ACHN (cell line): ENCODE measurements at places on chromosomes 16 and 17.

- DNase-seq: peak; percentile 65
Observed at GRCh38 chr17:80474231-80474960, 2.0 kb downstream of the NPTX1 start.

DNA sequence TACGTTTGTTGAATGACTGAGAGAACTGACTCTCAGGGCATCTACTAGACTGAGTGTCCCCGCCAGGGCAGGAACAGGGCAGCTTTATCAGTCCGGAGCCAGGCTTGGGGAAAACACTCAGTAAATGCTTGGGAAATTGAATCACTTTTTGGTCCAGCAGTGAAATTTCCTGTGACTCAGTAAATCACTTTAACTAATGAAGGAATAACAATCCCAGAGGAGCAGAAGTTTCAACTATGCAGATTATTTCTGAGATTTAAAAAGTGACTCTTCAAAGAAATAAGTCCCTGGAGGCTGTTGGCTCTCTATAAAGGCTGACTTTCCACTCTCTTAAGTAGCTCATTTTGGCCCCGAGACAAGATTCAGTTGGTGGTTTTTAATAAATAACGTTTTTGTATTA is 101.8 kb downstream of the FOXL1 start:
- no peak for DNase-seq

GRCh38 chr16:23952128-23952970 is 116.6 kb downstream of the PRKCB start:
- peak; percentile 18 for DNase-seq

DNA sequence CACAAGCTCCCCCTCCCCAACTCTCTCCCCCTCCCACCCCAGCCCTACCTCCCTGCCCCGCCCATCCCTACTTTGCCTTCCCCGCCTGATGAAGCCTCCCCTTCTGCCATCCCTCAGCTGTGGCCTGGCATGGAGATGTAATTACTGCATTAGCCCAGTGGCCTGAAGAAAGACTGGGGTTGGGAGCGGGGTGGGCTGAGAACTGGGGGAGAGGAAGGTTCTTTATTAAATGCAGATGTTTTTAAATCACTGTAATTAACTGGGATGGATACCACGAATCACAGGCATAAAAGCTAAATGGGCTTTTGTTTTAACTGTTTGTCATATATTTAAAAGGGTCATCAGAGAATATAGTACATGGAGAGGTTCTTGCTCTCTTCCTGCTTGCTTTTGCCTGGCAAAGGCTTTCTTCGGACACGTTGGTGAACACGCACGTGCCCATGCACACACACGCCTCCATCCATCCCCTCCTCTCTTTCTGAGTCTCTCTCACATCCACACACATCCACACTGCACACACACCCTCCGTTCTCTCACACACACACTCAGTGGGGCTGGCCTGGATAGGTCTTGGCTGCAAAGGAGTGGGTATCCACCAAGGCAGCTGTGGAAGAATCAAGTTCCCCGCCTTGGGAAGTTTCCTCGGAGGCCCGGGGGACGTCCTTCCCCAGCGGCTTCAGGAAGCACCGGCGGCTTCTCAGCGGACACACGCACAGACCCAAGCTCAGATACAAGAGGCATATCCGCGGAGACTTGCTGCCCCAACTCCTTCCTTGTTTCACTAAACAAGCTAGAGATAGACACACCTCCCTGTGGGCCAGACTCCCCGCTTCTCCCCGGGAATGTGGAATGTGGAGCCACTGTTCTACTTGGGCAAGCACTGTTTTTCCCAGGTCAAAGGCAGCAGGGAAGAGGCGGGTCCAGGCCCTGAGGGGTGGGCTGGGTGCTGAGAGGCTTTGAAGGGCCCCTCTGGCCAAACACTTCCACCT is 27.4 kb upstream of the TNRC6C start:
- DNase-seq: no peak

DNA sequence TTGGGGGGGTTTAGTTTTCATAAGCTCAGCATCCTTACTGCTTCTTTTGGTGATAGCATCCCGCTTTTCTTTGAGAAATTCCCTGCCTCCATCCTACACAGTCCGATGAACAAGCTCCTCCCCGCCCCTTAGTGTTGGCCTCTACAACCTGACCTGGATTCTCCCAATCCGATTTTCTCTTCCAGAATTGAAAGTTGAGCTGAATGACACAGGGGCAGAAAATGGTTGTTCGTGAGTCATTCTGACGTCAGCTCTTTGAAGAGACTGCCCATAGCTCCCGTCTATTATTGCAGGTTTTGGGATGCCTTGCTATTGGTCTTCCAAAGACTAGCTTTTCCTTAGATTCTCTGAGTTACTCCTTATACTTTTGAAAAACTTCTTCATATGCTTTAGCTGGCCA is 279.7 kb downstream of the SLC39A11 start:
- no peak for DNase-seq

- DNase-seq: peak; percentile 67
Observed at GRCh38 chr17:10737168-10737622, 7.4 kb upstream of the TMEM220 start.

DNA sequence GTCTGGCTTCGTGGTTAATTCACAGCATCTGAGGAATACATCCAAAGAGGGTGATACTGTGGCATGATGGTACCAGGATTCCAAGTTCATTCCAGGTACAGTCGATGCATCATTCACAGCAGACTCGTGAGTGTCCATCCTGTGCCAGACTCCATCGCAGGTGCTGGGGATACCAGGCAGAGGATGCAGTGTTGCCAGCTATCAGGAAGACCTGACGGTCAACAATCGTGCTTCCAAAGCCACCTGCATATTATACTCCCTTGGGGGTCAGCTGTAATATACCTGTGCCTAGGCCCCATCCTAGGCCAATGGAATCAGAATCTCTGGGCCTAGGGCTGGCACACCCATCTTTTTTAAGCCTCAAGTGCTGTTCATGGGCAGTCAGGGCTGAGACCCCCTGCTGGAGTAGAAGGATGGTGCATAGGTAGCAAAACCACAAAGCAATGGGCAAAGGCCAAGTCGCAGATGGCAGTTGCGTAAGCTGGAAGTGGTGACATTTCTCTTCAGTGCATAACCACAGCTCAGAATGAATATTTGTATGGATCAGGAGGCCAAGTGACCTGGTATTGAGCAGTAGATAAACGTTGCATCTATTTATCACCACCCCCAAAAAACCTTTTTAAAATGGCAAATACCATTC is 42.9 kb upstream of the C16orf78 start:
- DNase-seq: no peak

GRCh38 chr17:57309479-57309878 is 53.2 kb downstream of the MSI2 start:
- no peak for DNase-seq

DNA sequence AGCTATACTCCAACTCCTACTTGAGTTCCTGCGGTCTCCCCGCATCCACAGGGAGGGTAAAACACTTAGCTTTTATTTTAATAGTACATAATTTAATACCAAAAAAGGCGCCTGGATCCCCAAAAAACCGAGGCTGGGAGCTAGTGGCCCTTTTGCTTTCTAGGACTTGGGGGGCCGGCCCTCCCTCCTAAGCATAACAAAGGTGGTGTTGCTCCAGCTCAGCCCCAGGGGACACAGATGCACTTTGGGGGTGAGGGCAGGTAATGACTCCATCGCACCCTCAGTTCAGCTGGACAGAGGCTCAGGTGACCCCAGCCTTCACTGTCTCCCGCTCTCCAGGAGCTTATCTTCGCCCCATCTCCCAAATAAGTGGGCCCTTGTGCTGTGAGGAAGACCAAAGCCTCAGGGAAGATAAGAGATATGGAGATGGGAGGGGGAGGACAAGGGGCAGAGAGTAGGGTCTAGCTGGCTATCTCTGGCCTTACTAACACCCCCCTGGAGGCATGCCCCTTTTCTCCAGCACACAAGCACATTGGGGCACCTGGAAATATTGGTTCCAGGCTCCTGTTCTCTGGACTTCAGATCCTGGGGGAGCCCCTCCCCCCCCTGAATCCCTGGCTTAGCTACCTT is 2.8 kb upstream of the NHERF1 start:
- no peak for DNase-seq

DNA sequence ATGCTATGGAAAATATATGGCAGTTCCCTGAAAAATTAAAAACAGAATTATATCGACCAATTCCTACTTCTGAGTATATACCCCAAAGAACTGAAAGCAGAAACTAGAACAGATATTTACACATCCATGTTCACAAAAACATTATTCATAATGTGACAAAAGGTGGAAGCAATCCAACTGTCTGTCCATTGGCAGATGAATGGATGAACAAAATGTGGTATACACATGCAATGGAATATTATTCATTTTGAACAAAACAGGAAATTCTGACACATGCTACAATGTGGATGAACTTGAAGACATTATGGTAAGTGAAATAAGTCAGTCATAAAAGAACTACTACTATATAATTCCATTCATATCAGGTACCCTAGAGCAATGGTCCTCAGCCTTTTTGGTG is 263.5 kb upstream of the AXIN2 start:
- no peak for DNase-seq

- no peak for DNase-seq
Observed at GRCh38 chr17:57593739-57594462, 151.2 kb downstream of the CCDC182 start.

- no peak for DNase-seq
Observed at GRCh38 chr17:78113804-78114785, 14.5 kb downstream of the TMC6 start.

- DNase-seq: no peak
Observed at GRCh38 chr16:77085981-77086380, 105.0 kb upstream of the MON1B start.

DNA sequence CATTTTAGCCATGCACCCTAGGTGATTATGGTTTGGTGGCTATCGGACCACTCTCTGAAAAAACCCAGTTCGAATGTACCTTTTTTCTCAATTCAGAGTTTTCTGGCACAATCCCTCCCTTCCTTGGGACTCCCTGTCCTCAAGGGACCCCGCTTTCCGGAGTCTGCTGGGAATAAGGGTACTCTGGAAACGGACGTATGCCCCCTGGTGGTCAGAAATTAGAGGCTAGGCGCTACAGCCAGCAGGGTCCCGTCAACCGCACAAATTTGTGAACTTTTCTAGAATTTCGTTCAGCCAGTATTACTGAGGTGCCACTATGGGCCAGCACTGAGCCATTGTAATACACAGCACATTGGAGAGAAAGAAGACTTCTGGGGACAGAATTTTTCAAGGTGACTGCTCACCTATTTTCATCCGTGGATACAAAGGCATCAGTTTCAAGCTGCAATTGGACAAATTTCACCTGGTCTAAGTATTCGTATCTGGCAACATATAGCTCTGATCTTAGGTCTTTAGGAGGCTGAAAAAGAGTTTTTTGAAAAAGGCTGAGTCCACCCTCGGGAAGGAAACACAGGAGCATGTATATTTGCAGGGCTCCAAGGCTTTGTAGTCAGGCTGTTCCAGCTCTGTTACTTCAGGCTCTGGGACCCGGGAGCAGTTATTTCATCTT is 27.1 kb upstream of the CRYBA1 start:
- peak; percentile 85 for DNase-seq

- no peak for DNase-seq
Observed at GRCh38 chr16:17432901-17433576, 37.7 kb downstream of the XYLT1 start.

DNA sequence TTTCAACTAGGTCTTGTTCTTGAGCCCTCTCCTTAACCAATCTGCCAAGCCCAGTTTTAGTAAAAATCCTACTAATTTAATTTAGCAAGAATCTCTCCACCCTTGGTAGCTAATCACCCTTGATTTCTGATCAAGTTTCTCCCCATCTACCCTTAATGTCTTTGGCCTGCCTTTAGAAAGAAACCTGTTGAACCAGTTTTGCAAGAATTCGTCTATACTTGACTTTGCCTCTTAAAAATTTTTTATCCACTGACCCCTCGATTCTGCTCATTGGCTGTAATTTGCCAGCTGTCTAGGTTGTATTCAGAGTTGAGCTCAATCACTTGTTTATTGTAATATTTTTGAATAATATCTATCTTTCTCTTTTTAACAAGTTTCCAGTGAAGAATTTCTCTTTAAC is 1138.5 kb downstream of the CDH11 start:
- no peak for DNase-seq

- no peak for DNase-seq
Observed at GRCh38 chr17:39194089-39194984, 3.1 kb downstream of the CACNB1 start.

- DNase-seq: no peak
Observed at GRCh38 chr17:48541036-48541576, 3.8 kb downstream of the HOXB2 start.

DNA sequence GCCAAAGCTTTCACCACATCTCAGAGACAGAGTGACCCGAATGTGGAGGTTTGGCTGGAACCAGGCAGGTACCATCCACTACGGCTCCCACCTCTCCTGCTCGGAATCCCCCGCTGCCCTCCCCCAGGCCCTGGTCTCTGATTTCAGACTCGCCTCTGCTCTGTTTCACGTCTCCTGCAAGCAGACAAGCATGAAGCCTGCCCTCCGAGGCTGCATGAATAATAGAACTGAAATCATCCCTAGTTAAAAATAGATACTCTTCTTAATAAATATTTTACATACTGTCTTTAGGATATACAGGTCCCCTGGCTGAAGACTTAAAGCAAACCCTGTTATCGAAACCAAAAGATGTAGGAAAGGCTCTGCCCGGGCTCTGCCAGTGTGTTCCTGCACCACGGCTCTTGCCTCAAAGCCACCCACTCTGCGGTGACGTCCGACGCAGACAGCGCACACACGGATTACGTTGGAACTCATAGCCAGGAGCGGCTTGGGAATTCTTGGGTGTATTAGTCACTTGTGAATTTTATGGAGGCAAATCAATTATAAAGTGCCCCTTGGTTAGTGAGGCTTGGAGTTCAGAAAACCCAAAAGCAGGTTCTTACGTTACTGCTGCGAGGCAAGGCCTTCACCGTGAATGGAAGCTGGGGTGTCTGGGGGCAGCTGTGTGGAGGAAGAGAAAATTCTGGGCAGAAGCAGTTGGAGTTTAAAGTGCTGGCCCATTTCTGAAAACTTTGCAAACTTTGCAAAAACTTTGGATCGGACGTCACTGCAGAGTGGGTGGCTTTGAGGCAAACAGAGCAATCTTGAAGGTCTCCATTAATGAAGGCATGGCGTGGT is 25.6 kb upstream of the NPTX1 start:
- DNase-seq: no peak

- no peak for DNase-seq
Observed at GRCh38 chr17:46151762-46152161, 41.5 kb downstream of the KANSL1 start.

- DNase-seq: no peak
Observed at GRCh38 chr17:62882878-62883277, 74.8 kb upstream of the MARCHF10 start.

GRCh38 chr16:18039931-18040330 is 296.6 kb downstream of the NPIPA8 start:
- DNase-seq: no peak

DNA sequence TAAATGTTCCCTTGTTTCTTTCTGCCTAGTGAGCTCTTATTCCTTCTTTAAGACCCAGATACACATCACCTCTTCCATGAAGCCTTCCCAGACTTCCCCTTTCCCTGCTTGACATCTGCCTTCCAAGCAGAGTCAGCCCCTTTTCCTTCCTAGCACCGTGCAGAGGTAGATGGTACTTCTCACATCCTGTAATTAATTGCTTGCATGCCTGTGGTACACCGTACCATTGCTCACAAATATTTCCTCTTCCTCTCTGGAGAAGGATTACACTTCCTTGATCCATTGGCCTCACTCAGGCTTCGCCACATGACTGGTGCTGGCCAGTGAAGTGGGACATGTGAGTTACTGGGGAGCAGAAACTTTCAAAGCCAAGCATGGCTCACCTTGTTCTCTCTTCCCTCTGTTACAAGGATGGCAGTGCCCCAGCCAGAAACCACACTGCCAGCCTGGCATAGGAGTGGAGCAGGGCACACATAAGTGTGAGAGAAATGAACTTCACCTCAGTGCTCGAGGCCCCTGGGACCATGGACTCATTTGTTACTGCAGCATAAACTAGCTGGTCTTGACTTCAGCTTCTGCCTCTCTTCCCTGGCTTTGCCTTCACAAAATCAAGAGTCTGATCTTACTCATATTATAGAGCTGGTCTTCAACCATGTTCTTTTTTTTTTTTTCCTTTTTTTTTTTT is 44.0 kb downstream of the SOST start:
- DNase-seq: peak; percentile 49
